ENCODE measurements at places on chromosomes 11 and 22. TPM values are rescaled to one million over a fixed set of nuclear protein-coding genes. Genes with fewer than 3 reads are reported as not detected.

The OR6T1 gene
- total RNA-seq: not detected

The MMP7 gene
- total RNA-seq: 9.1 TPM

The RFPL1 gene
- total RNA-seq: not detected

The ZP1 gene
- not detected for total RNA-seq

The OR52I2 gene
- not detected for total RNA-seq

The SMTN gene
- total RNA-seq: 97.1 TPM
